ENCODE measurements at places on chromosomes 5 and 9.
A peak's percentile ranks its signal among the peaks of the same experiment; 100 is the strongest.

DNA sequence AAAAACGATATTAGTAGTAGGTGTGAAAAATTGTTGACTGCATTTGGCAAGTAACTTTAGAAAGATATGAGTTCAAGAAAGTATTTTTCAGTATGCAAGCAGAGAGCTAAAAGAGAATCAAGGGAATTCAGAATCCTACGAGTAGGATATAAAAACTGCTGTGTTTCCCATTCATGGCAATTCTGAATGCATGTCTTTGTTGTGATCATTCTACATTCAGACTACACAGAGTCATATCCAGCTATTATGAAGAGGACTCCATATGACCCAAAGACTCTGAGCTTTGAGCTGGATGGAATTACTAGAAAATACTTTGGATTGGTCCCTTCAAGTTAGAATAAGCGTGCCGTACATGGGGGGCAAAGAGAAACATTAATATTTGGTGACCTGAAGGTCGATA lies 12.0 kb downstream of the IFNE start:
- no peak for DNase-seq

DNA sequence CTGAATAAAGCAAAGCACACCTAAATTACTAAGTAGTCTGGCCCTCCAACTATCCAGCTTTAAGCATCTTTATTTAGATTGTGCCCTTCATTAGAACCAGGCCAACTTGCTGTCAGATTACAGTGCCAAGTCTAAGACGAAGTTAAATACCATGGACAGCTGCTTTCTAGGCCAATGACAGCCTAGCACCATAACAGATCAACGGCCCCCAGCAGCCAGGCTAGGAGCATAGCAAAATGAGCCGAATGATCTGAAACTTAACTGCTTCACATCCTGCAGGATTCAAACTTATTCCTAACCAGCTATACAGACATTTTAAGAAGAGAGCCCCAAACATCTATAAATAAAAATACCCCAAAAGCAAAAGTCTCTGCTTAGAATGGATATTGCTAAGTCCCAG lies 6.8 kb downstream of the SLC24A2 start:
- DNase-seq, result no peak

DNA sequence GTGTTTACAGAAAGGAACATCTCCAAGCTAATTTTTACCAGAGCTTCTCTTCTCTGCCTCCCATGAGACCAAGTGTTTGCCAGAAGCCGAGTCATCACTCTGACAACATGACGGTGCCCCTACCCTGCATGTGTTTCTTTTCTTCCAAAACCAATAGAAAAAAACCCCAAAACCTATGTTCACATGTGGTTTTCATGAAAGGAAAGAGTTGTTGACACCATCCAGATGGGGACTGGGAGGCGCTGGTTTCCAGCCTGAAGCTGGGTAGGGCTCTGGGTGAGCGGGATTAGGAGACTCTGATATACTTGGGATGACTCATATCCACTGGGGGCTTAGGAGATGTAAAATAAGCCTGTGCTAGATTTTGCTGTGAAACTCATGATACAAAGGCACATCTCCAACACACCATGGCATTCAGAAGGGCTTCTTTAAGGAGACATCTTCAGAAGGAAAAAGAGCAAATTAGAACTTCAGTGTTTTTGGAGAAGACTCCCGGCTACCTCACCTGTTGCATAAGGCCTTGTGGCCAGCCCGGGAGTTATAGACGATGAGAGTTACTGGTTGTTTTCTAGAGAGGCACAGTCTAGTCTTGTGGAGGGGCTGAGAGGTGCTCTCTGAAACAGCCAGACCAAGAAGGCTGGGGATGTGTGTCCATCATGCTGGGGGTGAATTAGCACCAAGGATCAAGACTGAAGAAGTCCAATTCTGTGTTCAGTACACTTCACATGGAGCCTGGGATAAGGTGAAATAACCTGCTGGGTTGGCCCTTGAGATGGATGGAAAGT lies 108.9 kb upstream of the LHFPL2 start:
- peak; percentile 88 for DNase-seq

DNA sequence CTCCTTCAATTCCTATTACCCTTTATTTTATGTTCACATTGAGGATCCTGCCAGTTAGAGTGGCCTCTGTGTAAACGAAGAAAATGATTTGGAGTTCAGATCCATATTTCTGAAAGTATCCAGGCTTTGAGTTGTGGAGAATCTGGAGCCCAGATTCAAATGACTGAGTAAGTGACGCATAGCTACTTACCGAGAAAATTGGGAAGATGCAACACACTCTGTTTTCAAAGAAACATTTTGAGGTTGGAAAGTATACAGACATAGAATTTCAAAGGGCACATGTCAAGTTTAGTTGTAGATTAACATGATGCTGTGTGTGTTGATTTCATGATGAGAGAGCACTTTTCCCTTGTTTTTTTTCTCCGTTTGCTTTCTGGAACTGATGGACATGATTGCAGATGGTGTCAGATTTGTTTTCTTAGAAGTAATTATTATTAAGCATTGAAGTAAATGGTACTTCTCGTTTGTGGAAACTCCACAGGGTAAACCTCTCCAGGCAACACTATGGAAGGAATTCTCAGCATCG lies 148.1 kb downstream of the KDM4C start:
- no peak for DNase-seq

DNA sequence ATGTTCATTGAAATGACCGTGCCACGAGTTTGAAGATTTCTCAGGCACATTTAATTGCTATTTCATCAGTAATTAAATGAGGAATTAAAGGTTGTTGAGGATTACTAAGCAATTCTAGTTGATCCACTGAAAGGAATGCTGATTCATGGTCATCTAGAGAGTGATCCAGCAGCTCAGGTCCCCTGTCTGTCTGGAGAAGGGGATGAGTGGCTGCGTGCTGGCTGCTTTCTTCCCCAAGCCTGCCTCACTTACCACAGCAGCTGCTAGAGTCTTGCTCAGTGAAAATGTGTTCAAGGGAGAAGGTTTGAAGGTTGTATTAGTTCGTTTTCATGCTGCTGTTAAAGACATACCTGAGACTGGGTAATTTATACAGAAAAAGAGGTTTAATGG lies 7.8 kb upstream of the TGFBI start:
- no peak for DNase-seq

DNA sequence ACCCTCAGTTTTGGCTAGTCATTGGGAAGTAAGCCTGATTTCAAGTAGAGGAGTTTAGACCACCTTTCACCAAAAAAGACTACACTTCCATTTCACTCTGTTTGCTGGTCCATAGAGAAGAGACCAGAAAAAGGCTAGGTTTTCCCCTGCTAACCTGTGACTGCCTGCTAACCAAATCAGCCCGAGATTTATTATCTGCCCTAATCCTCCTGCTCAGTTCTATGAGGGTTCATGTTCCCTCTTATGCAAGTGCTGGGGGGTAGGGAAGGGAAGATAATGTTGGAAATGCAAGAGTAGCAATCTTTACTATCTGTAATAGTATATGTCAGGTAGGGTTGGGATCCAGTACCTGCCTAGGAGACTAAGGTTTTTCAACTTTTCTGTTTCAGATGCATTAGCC lies 51.6 kb upstream of the CCNG1 start:
- no peak for DNase-seq

DNA sequence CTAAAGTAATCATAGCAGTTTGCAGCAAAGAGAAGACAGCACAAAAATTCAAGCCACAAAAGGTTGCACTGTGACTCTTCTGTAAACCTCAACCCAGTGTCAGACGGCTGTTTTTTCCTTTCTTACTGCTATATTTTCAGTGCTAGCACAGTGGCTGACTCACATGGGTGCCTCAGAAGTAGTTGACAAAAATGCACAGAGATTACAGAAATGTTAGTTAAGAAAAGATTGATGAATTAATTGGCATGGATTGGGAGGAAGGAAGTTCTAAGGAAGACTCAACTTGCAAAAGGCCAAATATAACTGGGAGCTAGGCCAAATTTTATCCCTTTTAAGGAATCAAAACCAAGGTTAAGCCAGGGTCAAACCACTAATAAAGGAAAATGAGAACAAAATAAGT lies 43.7 kb upstream of the ITGA1 start:
- DNase-seq, result peak; percentile 26

- DNase-seq, result no peak
Measured at GRCh38 chr5:143397302-143398052, 6.0 kb downstream of the NR3C1 start.

GRCh38 chr5:125390326-125390725 lies 643.9 kb upstream of the ZNF608 start:
- no peak for DNase-seq

GRCh38 chr9:113056191-113057106 lies at the start of gene ZFP37:
Gene ZFP37, minus strand, starts transcription at chr9:113056724. Its CDS starts 36 bp downstream, at chr9:113056688.
- peak; percentile 90 for DNase-seq

- peak; percentile 11 for DNase-seq
Measured at GRCh38 chr5:90446961-90447360, 27.6 kb downstream of the MBLAC2 start.

GRCh38 chr5:72817076-72817481 lies 618 bp downstream of the TNPO1 start:
- peak; percentile 31 for DNase-seq

GRCh38 chr5:16540421-16540820 lies 74.8 kb upstream of the ZNF622 start:
- peak; percentile 80 for DNase-seq
